ENCODE measurements at places on chromosomes 13 and 19.

DNA sequence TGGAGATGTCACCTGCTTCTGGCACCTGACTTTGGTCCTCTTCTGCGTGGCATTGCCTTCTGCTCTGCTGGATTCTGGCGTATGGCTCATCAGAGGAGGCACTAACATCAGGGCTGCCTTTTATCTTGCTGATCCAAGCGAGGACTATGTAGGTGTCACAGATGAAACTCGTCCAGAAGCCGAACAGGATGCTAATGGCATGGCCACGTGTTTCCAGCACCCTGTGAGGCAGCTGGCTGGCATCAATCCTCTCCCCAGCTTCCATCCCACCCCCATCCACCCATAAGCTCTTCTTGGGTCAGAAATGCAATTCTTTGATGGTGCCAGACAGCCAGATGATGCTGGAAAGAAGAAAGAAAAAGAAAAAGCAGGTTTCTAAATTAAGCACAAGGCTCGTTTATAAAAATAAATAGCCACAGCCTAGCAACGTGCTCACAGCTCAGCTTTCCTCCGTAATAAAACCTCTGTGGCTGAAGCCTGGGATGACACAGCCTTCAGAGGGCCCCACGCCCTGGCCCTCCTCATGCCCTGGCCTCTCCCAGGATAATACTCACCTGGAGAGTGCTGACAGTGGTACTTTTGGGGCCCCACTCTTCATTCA is 212.9 kb upstream of the SERP2 start:
- DNase-seq, result no peak

DNA sequence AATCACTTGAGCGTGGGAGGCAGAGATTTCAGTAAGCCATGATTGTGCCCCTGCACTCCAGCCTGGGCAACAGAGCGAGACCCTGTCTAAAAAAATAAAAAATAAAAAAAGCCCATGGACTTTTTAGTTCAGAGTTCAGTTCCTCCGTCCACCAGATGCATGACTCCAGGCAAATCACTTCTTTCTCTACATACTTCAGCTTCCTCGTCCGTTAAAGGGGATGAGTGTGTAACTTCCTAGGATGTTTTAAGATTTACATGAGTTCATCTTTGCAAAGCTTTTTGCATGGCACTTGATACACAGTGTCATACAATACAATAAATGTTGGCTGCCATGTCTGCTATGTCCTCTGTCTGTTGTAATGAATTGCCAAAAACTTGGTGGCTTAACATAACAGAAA is 10.0 kb upstream of the FFAR2 start:
- no peak for DNase-seq

- DNase-seq, result no peak
These were observed 133.4 kb upstream of the FNDC3A start for GRCh38 chr13:48842316-48842715.

- no peak for DNase-seq
These were observed 4.8 kb downstream of the MKNK2 start for GRCh38 chr19:2046046-2046907.

DNA sequence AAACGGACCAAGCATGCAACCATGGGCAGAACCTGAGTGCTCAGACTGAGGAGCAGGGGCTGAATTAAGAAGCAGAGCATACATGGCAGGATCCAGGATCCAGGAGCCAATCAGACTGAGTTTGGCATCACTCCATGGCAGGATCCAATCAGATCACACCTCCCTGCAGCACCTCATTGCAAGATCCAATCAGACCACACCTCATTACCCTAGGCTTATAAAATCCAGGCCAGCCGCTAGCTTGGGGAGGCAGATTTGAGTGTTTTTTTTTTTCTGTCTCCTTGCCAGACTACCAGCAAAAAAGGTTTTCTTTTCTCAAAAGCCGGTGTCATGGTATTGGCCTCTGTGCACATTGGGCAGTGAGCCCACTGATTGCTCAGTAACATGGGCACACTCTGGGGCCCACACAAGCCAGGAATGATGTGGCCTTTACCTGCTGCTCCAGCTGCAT is 127.9 kb upstream of the GJB6 start:
- DNase-seq, result no peak

DNA sequence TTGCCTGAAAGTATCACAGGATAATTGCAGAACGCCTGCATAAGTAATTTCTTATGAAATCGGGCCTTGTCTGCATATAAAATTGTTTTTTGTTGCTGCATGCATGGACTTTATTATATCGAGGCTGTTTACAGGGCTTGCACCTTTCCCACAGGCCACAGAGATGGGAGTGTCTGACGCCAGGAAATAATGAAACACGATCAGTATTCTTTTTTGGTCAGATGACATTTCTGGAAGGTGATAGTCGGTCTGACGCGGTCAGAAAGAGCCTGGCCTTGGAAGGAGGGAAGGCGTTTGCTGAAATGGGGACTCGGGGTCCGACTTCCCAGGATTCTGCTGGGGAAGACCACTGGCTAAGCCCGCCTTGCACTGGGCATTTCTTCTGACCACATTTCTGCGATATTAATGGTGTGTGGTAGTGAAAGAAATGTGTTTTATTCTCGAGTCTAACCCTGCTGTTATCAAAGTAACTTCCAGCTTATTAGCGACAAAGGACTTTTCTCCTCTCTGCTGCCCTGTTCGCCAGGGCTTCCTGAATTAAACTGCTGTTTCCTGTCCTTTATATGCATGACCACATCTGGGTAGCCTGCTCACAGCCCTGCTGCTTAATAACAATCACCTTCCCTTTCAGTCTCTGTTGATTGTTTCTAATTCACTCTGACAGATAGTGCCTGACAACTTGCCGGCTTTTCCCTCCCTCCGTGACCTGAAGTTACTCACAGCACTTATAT is 11.6 kb upstream of the ZNF536 start:
- DNase-seq, result no peak

DNA sequence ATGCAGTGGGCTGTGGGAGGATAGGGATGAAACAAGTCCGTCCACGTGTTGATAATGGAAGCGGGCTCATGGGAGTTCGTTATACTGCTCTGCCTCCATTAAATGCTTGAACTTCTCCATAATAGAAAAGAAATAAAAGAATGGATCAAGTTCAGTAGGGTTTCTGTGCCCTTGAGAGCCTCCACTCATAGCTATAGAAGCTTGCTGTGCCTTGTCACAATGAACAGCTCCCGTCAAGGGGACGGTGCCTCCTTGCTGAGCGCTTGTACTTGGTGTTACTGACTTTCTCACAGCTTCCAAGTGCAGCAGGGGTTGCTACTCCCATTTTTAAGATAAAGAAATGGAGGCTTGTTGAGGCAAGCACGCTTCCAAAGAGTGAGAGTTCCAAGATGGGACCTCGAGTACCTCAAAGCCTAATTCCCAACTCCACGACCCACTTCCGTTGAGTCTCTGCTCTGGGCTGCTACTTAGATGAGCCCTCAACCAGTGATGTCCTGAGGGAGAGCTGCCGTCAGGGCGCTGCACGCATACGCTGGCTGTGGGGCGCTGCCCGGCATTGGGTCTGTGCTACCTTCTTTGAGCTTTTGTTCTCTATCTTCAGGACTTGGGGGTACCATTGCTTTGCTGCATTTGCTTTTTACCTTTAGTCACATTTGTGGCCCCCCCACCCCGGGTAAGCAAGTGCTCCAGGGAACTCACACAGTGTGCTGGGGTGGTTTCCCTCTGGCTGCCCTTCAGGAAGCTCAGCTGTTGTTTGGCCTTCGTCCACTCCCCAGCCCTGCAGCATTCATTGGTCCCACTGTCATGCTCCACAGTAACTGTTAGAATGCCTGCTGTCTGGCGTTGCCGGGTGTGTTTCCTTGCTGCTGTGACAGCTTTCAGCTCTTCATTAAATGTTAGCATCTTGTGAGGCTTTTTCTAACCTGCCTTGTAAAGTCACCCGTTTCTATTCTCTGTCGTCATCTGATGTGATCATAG is 9.5 kb downstream of the SNRNP70 start:
- DNase-seq, result no peak

GRCh38 chr13:73060251-73061160 is 1.7 kb downstream of the KLF5 start:
- DNase-seq, result peak; percentile 52

GRCh38 chr13:23289917-23290357 is 109.2 kb downstream of the SGCG start:
- DNase-seq, result peak; percentile 3

- no peak for DNase-seq
These were observed 381 bp downstream of the CKAP2 start for GRCh38 chr13:52455677-52456041.

DNA sequence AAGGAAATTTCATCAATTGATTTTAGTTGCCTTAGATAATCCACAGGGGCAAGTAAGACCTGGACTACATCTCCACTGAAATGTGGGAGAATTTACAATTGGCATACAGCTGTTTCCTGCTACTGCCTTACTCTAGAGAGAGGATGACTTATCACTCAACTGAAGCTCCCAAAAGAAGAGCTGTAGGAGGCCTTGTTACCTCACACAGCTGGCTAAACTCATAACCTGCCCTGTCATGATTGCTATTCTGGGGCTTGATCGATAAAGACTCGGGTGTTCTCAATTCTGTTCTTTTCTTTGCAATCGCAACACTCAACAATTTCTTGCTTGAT is 1396.4 kb downstream of the EFNB2 start:
- no peak for DNase-seq

GRCh38 chr19:18637673-18638630 is 1.1 kb downstream of the KLHL26 start:
- no peak for DNase-seq

Data from HFF-Myc (cell line).